ENCODE measurements at places on chromosomes 16 and 17.

- DNase-seq = no peak
These were observed 415.0 kb upstream of the HSBP1 start for GRCh38 chr16:83392743-83393142.

DNA sequence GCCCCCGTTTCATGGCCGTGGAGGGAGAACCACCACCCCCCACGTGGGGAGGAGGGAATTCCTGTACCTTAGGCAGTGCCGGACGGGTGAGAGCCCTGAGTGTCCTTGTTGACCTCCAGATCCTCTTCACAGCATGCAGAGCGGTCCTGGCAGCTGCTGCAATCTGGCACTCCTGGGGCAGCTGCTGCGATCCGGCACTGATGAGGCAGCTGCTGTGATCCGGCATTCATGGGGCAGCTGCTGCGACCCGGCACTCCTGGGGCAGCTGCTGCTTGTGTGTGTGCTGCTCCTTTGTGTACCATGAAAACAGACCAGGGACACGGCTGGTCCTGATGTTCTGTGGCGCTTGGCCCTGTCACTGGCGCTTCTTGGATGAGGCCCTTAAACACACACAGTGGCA lies 12.8 kb downstream of the ZNF778 start:
- no peak for DNase-seq

GRCh38 chr17:36869856-36870719 lies 67.2 kb upstream of the LHX1 start:
- DNase-seq = no peak

- no peak for DNase-seq
These were observed 81.0 kb upstream of the TOB1 start for GRCh38 chr17:50946891-50947781.
